ENCODE measurements at places on chromosomes 5 and 9.

DNA sequence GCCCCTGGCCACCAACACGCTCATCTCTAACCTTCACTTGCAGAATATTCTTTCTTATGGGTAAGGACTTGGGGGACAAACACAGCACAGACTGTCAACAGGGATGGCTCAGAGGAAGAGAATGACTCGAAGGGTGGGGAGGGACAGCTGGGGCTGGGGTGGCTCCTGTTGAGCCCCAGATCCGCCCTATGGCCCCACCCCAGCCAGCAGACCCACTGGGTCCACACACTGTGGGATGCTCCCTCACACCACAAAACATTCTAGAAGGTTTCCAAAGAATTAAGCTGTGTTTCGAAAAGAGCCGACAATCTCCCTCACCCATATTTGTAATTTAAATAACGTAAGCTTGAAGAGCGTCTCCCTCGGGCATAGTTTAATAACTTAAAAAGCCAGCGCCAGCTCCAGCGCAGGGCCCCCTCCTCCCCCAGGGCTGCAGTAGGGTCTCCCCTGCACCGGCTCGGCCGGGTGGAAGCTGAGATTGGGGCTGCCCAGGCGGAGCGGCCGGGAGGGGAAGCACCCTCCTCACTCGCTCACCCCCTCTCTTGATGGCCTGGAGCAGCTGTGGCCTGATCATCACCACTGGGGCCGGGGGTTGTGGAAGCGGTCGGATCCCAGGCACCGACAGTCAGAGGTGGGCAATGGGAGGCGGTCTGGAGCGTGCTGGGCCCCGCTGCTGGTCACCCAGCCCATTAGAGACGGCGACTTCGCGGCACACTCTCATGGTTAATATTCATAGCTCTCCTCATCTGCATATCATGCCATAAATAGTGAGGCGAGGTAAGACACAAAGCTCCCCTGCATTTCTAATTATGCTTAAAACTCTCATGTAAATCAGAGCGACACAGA is 37.6 kb downstream of the NACC2 start:
- DNase-seq, result no peak

GRCh38 chr9:132631280-132631679 is 38.5 kb downstream of the DDX31 start:
- no peak for DNase-seq

GRCh38 chr5:163569284-163569683 is 63.9 kb downstream of the MAT2B start:
- DNase-seq, result peak; percentile 46

- no peak for DNase-seq
These were observed 46.0 kb downstream of the NEK6 start for GRCh38 chr9:124303762-124304161.

DNA sequence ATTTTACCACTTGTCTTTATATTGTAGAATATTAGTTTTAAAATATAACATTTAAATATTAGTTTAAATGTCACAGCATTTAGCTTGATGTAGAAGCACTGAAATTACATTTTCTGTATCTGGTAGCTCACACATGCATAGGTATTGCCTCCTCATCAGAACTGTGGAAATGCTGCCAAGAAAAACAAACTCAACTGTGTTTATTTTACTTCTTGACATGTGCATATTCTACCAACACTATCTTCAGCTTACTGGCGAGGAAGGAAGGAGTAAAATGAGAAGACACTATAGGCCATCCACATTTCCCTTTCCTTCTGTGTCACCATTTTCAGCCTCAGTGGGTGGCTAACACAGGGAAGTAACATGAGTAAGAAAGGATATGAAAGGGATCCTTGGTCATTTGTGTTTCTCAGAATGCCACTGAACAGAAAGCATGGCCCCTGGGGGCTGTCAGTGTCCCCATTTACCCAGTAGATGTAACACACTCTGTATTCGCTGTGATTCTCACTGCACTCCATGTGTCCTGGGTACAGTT is 81.0 kb upstream of the HTR4 start:
- DNase-seq, result peak; percentile 34

DNA sequence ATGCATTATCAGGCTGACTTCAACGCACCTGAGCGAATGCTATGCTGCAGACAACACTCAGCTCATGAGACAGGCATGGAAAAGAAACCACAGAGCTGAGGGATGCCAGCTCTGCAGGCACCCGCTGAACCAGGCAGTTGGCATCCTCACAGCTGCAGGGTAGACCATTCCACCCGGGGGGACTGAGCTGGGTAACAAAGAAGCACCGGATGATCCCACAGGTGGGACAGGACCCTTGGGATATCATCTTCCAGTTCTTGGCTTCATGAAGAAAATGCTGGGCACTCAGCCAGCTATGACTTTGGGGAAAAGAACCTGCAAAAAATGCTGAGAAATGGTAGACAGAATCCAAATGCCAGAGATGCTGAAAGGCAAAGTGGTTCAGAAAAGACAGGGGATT is 9.6 kb downstream of the EPB41L4B start:
- DNase-seq, result no peak

DNA sequence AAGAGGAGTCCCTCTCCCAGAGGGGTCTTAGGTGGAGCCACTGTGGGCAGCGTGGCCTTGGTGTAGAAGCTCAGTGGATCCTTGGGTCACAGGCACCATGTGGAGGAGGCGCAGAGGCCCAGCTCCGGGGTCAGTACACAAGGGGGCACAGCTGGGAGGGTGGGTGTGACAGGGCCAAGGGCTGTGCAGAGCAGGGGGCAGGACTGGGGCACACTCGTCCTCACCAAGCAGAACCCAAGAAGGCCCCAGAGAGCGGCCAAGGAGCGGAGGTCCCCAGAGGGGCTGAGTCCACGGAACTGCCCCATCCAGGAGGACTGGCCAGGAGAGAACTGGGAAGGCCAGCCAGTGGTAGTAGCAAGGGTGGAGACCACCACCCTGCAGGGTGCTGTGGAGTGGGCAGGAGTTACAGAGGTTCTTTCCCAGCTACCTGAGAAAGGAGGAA is 2.5 kb upstream of the LPCAT1 start:
- no peak for DNase-seq

DNA sequence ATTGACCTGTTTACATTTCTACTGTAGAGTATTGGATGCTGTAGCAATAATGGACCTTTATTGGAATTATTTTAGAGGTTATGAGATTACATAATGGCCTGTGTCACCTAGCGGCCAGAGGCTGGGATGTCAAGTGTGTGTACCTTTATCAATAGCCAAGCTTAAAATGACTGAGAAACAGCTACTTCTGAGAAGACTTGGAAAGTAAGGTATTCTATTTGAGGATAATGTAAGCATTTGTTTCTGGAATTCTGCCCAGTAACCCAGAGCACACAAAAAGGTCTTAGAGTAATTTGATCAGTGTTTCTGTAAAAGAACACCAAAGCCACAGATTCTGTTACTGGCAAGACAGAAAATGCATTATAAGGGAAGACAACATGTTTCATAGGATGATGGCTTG is 116.8 kb downstream of the MACIR start:
- DNase-seq, result no peak

GRCh38 chr5:136332223-136333015 is 32.9 kb downstream of the TRPC7 start:
- DNase-seq, result no peak

- DNase-seq, result no peak
These were observed 43.0 kb downstream of the MARCHF3 start for GRCh38 chr5:126987271-126987899.

- no peak for DNase-seq
These were observed 345.3 kb upstream of the CD180 start for GRCh38 chr5:67541875-67542274.

GRCh38 chr5:1707467-1707866 is 92.2 kb downstream of the MRPL36 start:
- DNase-seq, result no peak

- peak; percentile 63 for DNase-seq
These were observed 681 bp downstream of the F2R start for GRCh38 chr5:76716456-76717157.

DNA sequence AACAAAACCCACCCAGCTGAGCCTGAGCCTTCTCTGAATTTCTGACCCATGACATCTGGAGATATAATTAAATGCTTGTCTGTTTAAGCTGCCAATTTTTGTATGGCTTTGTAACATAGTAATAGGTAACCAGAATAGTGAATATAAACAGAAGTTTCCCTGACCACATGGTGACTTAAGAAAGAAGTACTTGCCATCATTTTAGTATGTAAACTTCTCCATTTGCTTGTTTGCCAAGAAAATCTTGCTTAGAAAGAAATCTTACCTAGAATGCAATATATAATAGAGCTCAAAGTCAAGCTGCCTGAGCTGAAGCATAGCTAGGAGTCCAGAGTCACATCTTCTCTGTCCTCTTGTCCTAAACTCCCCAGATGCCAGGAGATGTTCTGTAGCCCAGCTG is 117.0 kb downstream of the PCSK1 start:
- no peak for DNase-seq

DNA sequence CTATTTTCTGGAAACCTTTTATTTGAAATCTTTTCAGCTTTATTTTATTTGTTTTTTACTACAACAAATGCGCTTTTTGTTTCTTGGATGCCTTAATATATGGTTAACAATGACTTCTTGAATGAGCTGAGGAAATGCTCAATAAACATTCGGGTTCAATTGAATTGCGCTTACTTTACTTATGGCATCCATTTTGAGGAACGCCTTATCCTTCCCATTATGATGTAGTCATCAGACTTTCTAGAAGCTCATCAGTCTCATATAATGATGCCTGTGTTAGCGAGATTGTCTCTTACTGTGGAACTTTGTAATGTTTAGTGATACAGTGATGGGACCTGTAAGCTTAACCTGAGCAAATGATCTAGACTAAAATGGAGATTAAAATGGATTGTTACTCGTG is 916 bp downstream of the SHLD3 start:
- peak; percentile 4 for DNase-seq

DNA sequence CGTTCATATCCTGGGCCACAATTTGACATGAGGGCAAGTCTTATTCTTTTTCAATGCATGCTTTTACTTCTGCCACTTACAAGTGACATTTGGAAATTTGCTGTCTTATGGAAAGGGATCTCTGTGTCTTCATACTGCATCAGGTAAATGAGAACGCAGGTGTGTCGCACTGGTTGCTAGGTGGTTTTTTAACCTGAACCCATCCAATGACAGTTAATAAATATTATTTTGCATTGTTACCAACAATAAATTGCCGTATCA is 1.1 kb downstream of the ADAMTS16 start:
- DNase-seq, result no peak

DNA sequence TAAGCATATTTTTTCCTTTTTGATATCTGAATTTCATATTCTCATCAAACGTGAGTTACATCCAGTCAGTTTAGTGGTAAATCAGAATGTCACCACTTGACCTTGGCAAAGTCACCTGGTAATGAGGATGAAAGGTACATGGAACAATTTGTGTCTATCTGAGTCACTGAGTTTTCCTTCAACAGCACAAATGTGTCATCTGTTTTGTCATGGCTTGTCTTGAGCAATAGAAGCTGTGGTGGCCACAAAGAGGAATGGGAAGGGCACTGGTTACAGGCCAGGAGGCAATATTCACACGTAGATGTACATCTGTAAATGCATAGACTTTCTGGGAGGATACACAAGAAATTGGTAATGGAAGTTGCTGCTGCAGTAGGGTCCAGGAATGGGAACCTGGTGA is 8.4 kb upstream of the ZNF474 start:
- no peak for DNase-seq

DNA sequence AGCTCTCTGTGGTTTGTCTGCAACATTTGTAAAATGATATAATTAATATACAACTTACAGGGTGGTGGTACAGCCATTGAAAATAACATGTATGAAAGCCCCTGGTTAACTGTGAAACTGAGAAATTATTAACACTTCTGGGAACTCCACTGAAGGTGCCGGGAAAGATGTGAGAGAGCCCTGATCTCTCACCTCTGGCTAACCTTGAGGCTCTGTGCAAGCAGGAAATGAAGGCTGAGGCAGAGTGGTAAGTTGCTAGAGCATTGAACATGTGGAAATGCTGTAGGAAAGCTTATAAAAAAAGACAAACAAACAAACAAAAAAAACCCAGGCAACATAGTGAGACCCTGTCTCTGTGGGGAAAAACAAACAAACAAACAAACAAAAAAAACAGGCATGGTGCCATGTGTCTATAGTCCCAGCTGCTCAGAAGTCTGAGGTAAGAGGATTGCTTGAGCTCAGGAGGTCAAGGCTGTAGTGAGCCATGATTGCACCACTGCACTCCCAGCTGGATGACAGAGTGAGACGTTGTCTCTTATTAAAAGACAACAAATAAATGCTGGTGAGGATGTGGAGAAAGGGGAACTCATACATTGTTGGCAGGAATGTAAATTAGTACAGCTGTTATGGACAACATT is 7.5 kb downstream of the CATSPER3 start:
- DNase-seq, result no peak

Measured in endothelial cell of umbilical vein (primary cell).